ENCODE measurements at places on chromosomes 11 and 22. TPM values are rescaled to one million over a fixed set of nuclear protein-coding genes. Genes with fewer than 3 reads are reported as not detected.

- peak; percentile 89 for DNase-seq
Measured at GRCh38 chr11:3747704-3748103, 49.6 kb downstream of the NUP98 start.

Gene SNX32
- not detected for total RNA-seq

Gene C22orf31
- not detected for total RNA-seq

DNA sequence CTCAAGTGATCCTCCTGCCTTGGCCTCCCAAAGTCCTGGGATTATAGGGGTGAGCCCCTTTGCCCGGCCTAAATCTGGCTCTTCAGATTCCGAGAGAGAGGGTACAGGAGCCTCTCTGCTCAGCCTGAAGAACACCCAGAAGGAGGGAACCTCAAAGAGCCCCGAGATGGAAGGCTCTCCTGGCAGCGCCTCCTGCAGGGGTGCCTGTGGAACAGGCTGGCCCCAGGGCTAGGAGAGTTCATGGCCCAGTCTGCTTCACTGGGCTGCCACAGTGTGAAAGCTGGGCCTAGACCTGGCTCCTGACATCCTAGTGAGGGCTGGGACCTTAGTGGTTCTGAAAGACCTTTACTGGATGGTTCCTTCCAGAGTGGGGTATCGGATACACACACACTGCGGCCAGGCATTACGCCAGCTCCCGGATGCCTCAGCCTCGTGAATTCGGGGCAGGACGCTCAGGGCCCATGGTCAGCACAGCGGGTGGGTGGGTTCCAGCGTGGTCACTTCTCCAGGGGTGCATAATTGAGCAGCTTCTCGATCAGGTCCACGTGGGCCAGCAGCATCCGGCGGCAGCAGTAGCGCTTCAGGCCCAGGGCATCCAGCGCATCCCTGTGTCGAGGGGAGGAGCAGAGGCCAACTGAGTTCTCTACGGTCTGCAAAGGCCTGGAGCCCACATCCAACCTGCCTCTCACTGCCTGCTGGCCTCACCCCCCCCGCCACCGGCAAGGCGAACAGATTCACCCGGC is 2.3 kb downstream of the POLR2L start:
- DNase-seq: no peak

- peak; percentile 75 for DNase-seq
Measured at GRCh38 chr11:26297189-26297975, 34.5 kb upstream of the ANO3 start.

DNA sequence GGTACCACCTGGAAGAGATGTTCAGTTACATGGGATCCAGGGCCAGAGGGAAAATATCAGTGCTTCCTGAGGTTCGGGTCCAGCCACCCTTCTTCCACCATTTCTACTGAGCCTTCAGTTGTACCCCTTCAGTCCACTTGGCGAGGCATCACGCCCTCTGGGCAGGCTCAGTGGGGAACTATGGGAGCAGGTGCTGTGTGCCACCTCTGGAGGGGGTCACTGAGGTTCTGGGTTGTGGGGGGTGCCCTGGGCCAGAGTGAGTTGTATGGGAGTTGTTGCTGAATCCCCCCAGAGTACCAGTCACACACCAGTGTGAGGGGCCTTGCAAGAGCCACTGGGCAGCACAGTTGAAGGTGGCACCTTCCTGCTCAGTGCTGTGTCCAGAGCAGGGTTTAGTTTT is 2.7 kb upstream of the SREBF2 start:
- no peak for DNase-seq

GRCh38 chr11:74927496-74927895 is 21.4 kb downstream of the XRRA1 start:
- peak; percentile 63 for DNase-seq

Gene DDX25
- not detected for total RNA-seq

Gene MN1
- total RNA-seq: 0.28 TPM

Data from IMR-90 (cell line).